ENCODE measurements at places on chromosomes 7 and 10. TPM values are rescaled to one million over a fixed set of nuclear protein-coding genes. Genes with fewer than 3 reads are reported as not detected.

GRCh38 chr10:93072713-93073538 is 767 bp upstream of the CYP26A1 start:
- no peak for DNase-seq

Gene CYP17A1
- not detected for total RNA-seq

Gene NEUROG3
- total RNA-seq = not detected

Gene WEE2
- total RNA-seq = not detected

Gene SPDYE5
- not detected for total RNA-seq

Gene ARHGAP19
- total RNA-seq = 56.6 TPM

- no peak for DNase-seq
These were observed 56.9 kb upstream of the TNS3 start for GRCh38 chr7:47638679-47639315.

GRCh38 chr7:66050990-66051448 is 24.6 kb upstream of the ASL start:
- DNase-seq = no peak

Gene OPALIN
- not detected for total RNA-seq

- no peak for DNase-seq
These were observed 252.7 kb upstream of the CSTF2T start for GRCh38 chr10:51952056-51952455.

DNA sequence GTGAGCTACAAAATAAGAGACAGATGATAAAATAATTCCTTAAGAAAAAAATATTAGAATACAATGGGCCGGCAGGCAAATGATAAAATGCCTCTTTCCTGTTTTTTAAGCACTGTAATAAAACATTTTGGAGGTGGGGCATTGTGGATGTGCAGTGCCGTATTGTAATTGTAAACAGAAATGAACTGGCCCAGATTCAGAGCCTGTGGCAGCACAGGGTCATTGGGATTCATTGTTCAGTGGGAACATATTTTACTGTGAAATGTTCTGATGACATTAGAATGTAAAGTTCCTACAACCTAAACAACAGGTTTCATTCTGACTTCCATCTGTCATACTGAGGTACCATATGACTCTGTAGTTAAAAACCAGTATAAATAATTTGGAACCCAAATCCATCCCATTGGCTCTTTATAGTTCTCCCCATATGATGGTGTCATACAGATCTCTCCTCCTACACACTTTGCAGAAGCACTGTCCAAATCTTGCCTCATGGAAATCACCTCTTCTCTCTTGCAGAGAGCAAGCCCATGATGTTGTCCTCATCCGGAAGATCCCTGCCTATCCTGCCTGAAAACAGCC is 264.6 kb downstream of the WDR37 start:
- DNase-seq = no peak

Gene IDI2
- total RNA-seq = not detected

DNA sequence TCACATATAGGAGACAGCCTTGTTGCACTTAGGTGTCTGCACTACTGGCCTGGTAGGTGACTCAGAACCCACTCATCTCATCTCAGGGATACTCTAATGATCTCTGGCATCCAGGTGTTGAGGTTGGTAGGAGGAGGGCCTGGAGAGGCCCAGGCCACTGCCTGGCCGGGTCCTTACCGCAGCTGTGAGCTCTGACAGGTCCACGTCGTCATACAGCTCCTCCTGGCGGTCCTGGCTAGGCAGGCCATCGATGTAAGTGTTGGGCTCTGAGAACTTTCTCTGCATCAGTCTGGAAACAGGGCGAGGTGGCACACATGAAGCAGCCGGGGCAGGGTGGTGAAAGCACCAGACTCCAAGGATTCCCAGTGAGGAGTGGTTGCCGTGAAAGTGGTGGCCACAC is 62.1 kb downstream of the VWA2 start:
- no peak for DNase-seq

All from activated CD4-positive, alpha-beta T cell treated with anti-CD3 and anti-CD28 coated beads, Interleukin-2, amount 10 ng/mL, durations not matched to agents 7 days and 5 days (primary cell).